ENCODE measurements at places on chromosomes 12 and 14. TPM values are rescaled to one million over a fixed set of nuclear protein-coding genes. Genes with fewer than 3 reads are reported as not detected.

- no peak for DNase-seq
These were observed 251.4 kb downstream of the EGLN3 start for GRCh38 chr14:33699300-33699983.

- DNase-seq = no peak
These were observed 76.9 kb downstream of the VRK1 start for GRCh38 chr14:96874127-96874526.

The RASAL1 gene
- 6.4 TPM for total RNA-seq

GRCh38 chr12:131290255-131290959 lies 336.7 kb downstream of the ADGRD1 start:
- DNase-seq = no peak

DNA sequence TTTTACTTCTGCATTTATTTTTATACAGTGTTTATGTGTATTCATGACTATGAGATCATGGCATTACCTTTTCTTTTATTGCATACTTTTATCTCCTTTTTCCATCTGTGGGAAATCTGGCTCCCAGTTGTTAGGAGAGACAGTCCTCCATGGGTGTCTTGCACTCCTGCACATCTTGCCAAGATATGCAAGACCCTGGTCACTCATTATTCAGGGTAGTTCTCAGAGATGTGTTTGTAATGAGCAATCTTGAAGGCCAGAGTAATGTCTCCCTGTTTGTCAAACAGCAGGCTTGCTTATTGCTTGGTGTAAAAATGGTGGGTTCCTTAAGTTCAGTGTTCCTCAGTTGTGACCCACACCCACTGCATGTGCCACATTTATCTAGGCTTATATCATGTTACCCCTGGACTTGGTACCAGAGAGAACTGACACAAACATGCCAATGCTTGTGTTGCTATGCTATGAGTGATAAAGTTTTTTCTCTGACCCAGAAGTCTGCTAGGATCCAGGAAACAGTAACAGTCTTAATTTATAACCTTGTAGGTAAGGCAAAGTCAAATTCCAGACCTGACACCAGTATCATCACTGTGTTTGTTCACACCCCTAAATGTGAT lies 36.8 kb downstream of the PPHLN1 start:
- DNase-seq = no peak

The CLMN gene
- total RNA-seq = 8.2 TPM

GRCh38 chr12:119211884-119212283 lies 33.2 kb downstream of the HSPB8 start:
- no peak for DNase-seq

GRCh38 chr12:94254270-94254669 lies 105.9 kb downstream of the PLXNC1 start:
- DNase-seq = no peak

GRCh38 chr14:88468406-88468805 lies 82.9 kb downstream of the SPATA7 start:
- no peak for DNase-seq

The CLEC7A gene
- total RNA-seq = not detected

GRCh38 chr12:104486943-104487819 lies 30.4 kb downstream of the CHST11 start:
- DNase-seq = no peak

- no peak for DNase-seq
These were observed 214.2 kb downstream of the CACNA1C start for GRCh38 chr12:2266666-2267620.

The TMEM233 gene
- 0.09 TPM for total RNA-seq

- peak; percentile 79 for DNase-seq
These were observed at the start of gene PAH for GRCh38 chr12:102917026-102917787. Gene PAH, minus strand, starts transcription at chr12:102917244. Its CDS starts 114 bp downstream, at chr12:102917130.

The DHRS2 gene
- total RNA-seq = 0.44 TPM

- DNase-seq = no peak
These were observed 246.1 kb upstream of the PDE3A start for GRCh38 chr12:20122274-20122673.

DNA sequence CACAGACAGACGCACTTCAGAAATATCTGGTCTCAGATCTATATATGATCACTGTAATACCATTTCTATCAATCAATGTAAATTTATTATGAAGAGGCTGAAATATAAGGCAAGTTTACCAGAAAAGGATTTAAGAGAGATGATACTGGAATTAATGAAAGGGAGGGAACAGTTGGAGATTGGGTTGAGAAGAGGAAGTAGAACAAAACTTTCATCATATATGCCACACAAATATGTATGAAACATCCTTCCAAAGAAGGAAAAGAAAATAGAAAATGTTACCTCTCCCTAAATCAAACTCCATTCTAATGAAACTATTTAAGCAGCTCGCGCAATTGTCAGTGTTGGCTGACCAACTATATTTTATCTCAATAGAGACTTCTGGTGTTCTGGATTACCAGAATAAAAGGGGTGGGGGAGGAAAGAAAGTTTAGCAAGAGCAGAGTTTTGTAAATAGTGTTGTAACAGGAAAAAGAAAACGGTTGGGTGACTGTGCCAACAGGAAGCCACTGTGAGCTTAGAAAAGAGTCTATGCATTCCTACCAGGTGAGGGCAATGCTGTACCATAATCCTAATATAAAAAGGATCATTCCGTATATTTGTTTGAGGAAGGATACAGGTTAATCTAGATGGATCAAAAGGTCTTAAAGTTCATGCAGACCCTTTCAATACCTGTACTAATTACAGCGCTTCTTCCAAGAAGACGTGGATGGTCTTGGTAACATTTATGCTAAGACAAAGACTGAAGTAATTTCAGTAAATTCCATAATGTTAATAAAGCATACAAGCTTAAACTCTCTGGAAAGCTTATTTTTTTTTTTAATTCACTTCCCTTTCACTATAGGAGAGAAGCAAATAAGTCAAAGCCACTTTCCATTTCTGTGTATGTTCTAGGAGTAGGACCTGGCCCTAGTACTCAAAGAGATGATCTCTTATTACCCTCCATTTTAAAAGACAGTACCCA lies 14.5 kb upstream of the LLPH start:
- DNase-seq = no peak

GRCh38 chr12:22938323-22938722 lies 313.4 kb downstream of the ETNK1 start:
- no peak for DNase-seq

The GYS2 gene
- total RNA-seq = not detected

GRCh38 chr14:83733670-83734069 lies 1796.3 kb upstream of the FLRT2 start:
- DNase-seq = no peak

DNA sequence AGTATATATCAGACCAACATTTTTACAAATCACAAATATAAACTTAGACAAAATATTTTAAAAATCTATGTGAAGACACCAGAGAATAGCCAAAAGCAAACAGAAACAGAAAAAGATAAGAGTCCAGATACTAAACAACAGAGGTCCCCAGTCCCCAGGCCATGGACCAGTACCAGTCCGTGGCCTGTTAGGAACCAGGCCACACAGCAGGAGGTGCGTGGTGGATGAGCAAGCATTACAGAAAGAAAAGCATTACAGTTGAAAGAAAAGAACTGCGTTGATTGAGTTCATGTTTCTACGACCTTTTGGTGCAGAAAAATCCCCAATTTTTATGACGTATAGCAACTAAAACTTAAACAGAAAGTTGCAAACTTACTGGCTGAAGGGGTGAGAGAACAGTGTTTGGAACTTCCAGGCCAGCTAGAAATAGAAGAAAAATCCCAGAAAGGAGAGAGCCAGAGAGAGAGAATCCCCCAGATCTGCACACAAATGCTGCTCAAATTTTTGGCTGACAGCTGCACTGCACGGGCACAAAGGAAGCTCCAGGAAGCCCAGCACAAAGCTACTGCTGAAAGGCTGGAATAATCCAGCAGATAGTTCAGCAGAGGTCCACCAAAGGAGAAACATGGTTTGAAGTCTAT lies 159.6 kb upstream of the C14orf180 start:
- no peak for DNase-seq

GRCh38 chr12:24494401-24494800 lies 454.5 kb downstream of the BCAT1 start:
- DNase-seq = no peak

The ITGB7 gene
- total RNA-seq = 1.2 TPM

DNA sequence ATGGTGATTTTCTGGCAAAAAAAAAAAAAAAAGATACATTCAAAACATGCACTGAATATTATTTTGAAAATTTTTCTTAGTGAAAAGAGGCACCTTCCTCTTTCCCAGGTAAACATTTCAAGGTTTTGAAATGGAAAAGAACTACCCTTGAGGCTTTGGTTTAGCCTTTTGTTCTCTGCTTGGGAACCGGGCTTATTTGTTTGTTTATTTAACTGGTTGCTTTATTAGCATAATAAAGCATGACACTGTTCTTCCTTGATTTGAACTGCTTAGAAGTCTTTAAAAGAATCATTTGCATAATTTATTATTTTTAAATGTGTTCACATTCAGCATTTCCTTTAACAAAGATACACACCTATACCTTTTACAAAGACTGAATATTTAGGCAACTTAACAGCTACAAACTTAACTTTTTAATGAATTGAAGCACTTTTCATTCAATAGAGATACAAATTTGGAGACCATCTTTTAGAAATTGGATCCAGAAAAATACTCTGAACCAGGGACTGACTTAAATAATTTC lies 174.5 kb downstream of the FBXL14 start:
- no peak for DNase-seq

DNA sequence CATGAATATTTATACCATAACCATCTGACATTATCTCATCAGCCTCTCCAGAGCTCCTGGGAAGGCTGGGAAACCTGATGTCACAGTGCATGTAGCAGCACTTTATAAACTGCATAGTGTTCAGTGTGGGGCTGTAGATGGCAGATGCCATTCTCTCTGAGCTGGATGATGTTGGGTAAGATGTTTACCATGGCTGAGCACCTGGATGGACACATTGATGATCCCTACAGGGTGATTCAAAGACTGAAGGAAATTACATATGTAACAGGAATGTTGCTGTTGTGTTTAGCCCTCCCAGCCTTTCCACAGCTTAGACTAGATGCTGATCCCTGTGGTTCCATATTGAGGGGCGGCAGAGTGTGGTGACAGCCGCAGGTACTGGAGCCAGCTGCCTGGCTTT lies 37.4 kb downstream of the IFT43 start:
- DNase-seq = no peak

- DNase-seq = no peak
These were observed 157.1 kb upstream of the PZP start for GRCh38 chr12:9365296-9365695.

The TBC1D30 gene
- 5.7 TPM for total RNA-seq

DNA sequence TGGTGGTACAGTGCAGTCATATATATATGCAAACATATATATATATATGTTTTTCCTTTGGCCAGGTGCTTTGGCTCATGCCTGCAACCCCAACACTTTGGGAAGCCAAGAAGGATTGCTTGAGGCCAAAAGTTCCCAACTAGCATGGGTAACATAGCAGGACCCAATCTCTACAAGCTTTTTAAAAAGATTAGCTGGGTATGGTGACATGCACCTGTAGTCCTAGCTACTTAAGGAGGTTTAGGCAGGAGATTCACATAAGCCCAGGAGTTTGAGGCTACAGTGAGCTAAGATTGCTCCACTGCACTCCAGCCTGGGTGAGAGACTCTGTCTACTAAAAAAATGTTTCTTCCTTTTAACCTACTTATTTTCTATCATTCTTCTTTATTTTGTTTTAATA lies 10.2 kb downstream of the PZP start:
- DNase-seq = no peak

DNA sequence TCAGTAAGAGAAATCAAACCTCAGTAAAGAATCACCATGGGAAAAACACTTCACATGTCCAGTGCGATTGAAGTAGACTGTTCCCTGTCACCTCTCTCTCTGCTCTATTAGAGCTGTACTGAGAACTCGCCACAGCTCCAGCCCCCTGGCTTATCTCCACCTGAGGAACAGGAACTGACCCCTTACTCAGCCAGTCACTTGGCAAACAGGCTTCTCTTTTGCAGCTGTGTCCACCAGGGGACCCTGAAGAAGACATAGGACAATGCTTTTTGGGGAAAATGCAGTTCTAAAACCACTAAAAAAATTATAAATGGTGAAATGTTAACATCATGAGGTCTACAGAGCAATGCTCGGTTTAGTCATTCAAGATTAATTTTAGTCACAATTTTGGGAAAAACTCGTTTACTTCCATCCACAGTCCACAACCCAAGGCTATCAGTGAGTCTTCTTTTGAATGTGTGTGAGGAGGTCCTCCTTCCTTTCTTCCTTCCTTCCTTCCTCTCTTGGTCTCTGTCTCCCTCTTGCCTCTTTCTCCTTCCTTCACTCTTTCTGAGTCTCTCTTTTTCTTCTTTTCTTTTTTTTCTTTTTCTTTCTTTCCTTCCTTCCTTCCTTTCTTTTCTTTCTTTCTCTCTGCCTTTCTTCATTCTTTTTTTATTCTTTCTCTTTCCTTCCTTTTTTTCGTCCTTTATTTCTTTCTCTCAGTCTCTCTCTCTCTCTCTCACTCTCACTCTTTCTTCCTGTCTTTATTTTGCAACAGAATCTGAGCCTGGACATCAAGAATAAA lies 1189.5 kb upstream of the TMEM132C start:
- no peak for DNase-seq

DNA sequence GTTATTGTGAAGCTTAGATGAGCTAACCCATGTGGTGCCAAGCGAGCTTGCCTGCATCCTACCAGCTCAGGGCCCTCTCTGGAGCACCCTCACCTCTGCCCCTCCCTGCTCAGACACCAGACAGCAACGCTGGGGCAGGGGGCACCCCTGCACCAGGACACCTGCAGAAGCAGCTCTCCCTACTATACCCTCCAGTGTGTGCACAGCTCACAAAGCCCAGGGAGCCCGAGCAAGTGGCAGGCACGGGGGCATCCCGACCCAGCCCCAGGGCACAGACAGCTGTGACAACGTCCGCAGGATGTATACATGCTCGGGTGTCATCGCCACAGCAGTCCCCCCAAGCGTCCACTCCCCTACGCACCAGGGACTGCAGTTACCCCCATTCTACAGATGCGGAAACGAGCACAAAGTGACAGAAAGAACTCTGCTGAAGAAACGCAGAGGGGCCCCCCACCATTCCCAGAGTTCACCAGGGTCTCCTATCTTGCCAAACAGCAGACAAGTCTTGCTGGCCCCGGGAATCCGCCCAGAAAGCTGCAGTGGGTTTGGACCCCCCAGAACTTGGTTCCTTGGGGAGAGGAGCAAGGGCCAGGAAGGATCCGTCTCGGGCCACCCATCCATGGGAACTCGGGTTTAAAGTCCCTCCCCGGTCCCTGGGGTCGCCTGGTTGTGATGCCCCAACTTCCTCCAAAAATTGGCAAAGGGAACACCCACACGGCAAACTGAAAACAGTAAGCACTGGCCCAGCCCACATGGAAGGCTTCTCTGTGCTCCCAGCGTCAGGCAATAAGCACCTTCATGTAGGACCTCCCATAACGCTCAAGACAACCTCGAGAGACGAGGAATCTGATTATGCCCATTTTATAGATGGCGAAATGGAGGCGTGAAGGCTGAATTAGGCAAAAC lies 12.0 kb downstream of the NCOR2 start:
- no peak for DNase-seq

- no peak for DNase-seq
These were observed 373.3 kb downstream of the PRKD1 start for GRCh38 chr14:29554335-29554734.

GRCh38 chr14:106551265-106551664 lies 1024.9 kb downstream of the TMEM121 start:
- no peak for DNase-seq
